ENCODE measurements at places on chromosomes 12 and 14.

- no peak for DNase-seq
Observed at GRCh38 chr14:63508033-63508432, 35.1 kb downstream of the PPP2R5E start.

GRCh38 chr14:22560662-22561365 is 28.2 kb downstream of the DAD1 start:
- DNase-seq, result no peak

- peak; percentile 81 for DNase-seq
Observed at GRCh38 chr14:49853572-49854375, 1.2 kb upstream of the NEMF start.

- no peak for DNase-seq
Observed at GRCh38 chr12:91766454-91766853, 379.2 kb downstream of the BTG1 start.

DNA sequence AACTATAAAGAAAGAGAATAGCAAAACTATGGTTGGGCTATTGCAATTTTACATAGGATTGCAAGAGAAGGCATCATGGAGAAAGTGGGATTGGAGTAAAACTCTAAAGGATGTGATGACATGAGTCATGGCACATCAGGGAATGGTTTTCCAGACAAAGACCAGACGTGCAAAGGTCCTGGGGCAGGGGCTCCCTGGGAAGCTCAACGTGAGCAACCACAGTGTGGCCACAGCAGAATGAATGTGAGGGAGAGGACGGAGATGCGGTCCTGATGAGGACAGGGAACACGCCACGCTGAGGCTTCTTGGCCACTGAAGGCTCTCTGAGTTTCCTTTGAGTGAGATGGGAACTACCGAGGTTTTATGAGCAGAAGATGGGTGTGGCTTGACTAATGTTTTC is 38.2 kb downstream of the FZD10 start:
- no peak for DNase-seq

DNA sequence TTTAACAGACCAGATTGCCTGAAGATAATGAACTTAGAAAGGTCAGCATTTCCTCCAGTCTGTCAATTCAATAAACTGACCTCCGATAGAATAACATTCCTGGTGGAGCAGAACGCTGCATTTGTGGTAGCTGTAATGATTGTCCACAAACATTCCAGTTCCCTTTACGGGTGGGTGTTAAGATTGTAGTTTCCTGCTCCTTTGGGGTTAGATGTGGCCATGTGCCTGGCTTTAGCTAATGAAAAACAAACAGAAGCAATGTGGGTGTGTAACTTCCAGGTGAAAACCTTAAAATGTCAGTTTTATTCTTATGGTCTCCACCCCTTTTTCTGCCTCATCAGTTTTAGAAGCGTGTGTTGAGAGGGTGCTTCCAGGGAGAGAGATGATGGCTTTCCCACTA is 217.3 kb upstream of the CRY1 start:
- DNase-seq, result no peak

DNA sequence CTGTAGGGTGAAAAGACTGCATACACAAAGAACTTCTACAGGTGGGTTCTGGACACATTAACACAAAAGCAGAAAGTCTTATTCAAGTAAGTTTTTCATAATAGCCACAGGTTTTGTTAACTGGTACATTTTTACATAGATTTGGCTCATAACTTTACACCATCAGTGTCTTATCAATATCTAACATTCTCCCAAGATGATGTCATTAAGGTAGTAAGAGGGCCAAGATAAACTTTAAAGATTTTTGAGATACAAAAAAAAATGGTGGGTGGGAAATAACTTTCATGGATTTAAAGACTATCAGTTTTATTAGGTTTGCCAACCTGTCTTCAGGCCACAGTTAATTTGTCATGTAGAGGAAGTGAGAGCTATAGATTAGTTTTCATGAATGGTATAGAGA is 1.7 kb downstream of the SUPT16H start:
- DNase-seq, result no peak

- peak; percentile 62 for DNase-seq
Observed at GRCh38 chr12:70733385-70733784, 96.2 kb upstream of the PTPRB start.

DNA sequence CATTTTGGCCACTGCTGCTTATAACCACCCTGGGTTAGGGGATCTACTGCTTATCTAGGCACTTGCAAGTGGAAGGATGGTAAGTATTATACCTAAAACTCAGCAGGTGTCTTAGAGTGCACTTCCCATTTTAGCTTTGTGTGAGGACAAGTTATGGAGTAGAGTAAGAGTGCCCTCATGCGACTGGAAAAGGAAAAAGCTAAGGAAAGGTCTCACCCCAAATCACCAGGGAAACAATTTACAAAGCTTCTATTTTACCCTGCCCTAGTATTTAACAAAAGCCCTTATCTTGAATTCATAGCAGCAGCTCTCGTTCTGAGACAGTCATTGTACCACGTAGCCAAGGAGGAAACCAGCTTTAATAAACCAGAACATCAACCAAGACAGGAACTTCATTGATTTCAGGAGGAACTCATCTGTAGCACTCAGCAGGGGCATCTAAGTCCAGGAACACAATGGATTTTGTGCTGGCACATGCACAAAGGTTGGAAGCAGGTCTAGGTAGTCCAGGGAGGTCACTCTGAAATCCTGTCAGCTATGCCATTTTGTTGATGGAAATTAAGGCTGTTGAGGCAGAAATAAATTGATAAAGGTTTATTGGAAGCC is 2.9 kb downstream of the RDH12 start:
- peak; percentile 65 for DNase-seq

- peak; percentile 29 for DNase-seq
Observed at GRCh38 chr12:24109381-24110039, 160.0 kb upstream of the SOX5 start.

- DNase-seq, result no peak
Observed at GRCh38 chr12:30200864-30201263, 417.1 kb upstream of the TMTC1 start.

DNA sequence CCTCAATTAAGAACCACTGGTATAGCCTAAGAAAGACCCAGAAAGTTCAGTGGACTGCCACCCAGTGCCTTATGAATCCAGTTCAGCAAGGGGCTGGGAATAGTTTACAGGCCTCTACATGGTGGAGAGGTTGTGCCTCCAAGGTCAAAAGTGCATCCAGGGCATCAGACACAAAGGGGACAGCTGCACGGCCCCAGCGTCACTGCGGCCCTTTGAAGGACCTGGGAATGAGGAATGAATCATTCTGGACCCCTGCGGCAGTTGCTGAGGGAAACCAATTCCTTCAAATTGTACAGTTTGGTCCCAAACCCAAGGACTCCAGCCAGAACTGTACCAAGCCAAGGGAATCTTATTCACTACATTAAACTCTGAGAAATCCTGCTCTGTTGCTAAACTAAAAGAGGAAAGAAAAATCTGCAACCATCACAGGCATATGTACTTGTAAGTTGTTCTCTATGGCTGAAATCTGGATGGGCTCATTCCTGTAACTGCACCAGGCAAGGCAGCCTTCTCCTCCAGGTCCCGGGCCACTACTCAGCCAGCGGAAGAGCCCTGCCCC is 10.9 kb upstream of the NGB start:
- no peak for DNase-seq

GRCh38 chr12:52004042-52004648 is 2.6 kb upstream of the TAMALIN start:
- peak; percentile 70 for DNase-seq

DNA sequence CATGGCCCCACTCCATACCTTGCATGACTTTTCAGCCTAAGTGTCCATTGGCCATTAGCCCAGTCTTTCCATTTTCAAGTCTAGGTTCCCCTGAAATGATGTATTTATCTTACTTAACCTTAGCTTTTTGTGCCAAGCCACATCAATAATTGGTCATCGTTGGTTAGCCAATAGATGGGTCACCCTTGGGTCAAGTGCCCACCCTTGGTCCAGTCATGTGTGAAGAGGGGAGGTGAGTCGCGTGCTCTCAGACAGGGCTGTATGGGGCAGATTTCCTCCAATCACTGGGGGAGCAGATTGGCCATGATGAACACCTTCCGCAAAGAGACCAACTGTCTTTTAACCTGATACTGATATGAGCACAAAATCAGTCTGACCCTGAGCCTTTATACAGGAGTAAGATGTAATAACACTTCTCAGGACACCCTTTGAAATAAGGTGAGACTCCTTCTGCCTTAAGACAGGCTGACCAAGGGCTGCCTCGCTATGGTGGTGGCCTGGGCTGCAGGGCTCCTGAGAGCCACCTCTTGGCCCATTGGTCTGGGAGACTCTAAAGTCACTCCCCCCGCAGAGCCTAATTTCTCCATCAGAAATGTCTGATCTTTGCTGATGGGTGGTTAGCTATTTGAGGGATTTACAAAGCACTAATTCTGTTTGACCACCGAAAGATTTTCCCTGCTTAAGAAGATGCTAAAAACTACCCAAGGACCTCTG is 143.2 kb downstream of the ZFP36L1 start:
- DNase-seq, result no peak

DNA sequence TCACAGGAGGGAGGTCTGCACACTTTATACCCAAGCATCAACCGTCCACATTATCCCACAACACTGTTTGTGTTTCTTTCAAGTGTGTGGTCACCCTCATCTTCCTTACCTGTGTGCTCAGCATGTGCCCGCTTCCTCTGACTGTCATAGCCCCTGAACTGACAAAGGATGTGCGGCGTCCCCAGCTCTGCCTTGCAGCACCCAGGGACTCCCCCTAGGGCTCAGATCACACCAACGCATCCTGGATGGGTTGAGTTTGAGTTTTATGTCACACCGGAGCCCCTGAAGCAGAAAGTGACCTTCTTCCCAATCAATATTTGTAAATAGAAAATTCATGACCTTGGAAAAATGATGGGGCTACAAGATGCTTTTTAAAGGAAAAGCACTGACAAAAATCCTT is 770.7 kb upstream of the TMEM132C start:
- DNase-seq, result no peak

- DNase-seq, result no peak
Observed at GRCh38 chr14:95699412-95699811, 13.2 kb downstream of the TCL1B start.

GRCh38 chr14:78701246-78701645 is 531.1 kb downstream of the NRXN3 start:
- no peak for DNase-seq

DNA sequence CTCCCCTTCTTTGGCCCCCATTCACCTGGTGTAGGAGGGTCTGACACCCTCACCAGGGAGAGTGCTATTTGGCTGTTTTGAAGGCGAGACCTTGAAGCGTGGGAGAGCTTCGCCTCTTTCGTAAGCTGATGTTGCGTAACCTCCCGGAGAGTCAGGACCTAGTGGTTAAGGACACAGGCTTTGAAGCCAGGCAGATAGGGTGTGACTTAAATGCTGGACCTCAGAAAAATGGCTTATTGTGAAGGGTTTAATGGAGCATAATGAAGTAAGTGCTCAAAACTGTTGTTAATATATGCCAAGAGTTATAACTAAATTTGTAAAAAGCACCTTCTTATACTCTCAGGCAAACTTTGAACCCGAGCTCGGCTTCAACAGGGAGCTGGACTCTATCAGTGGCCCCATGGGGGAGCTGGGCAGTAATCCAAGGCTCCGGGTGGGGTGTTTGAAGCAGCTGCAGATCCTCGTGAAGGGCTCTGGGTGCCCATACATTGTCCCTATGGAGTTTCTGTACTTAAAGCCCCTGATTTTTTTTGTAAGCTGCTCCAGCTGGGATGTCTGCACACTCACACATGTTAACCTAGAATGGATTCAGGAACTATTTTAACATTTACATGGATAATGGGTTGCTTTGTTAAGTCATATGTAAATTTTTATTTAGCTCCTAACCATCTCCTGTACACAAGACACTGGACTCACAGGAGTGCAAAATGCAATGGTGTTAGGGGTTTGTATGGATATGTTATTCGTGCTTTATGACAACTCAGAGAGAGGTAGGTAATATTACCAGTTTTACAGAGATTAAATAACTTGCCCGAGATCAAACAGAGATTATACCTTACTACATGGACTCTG is 26.0 kb downstream of the PPFIBP1 start:
- peak; percentile 35 for DNase-seq

DNA sequence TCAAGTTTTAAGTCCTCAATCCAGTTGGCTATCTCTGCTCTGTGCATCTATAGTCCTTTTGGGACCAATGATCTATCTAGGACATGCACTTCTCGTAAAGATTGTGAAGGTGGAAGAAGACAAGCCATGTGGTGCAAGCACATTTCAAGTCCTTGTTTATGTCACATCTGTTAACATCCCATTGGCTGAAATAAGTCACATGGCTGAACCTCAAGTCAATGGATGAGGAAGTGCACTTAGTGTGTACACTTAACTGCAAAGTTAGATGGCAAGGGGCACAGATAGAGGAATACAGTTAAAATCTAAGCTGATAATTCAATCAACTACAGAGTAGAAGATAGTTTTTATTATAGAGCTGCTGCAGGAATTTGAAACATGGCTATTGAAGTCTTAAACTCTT is 362.8 kb upstream of the TBX3 start:
- DNase-seq, result no peak

GRCh38 chr14:102359341-102359740 is 3.3 kb downstream of the CINP start:
- no peak for DNase-seq

DNA sequence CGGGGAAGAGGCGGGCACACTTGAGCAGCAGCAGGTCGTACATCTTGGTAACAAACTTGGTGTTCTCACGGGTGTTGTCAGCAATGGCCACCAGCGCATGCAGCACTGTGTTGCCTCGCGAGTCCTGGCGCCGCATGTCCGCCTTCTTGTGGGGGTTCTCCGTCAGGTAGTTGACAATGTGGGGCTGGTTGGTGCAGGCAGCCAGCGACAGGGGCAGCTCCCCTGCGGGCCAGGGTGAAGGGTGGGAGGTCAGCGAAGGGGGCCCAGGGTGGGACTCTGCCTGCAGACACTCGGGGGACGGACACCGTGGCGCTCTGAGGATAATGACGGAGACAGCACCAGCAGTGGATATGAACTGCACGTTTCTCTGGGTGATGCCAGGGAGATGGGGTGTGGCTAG is 34.5 kb downstream of the TRPV4 start:
- DNase-seq, result no peak

DNA sequence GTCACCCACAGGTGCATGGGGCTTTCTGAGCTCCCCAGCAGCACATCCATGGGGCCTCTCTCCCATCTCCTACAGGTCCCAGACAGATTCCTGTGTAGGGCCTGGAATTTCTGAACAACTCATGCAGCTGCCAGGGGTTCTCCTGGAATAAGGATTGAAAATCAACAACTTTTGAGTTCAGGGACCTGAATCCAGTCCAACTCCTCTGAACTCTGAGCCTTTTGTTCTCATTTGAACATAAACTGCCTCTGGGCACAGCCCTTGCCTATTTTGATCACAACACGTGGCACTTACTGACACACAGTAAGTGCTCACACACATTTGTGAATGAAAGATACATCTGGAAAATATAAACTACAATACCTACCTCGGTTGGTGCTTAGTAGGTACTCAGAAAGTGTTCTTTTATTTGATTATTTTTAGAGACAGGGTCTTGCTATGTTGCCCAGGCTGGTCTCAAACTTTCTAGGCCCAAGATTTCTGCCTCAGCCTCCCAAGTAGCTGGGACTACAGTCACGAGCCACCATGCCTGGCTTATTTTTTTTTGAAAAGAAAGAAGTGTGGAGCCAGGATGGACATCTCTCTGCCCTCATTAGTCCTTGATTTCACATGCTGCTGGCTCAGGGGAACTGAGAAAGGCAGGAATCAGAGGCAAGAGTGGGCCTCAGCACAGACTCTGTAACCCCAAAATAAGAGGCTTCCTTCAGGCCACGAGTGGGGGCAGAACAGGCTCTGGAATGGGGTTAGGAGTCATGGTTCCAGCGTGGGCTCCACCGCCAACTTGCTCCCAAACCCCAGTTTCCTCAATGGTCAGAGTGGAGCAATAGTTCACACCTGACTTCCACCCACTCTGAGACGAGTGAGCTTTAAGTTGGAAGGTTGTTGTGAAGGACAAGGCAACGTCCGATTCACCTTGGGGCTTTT is 27.0 kb downstream of the SYNE3 start:
- no peak for DNase-seq

Data from D341Med (cell line).